CD8-positive, alpha-beta T cell (primary cell): ENCODE measurements at places on chromosomes 13 and 19.

DNA sequence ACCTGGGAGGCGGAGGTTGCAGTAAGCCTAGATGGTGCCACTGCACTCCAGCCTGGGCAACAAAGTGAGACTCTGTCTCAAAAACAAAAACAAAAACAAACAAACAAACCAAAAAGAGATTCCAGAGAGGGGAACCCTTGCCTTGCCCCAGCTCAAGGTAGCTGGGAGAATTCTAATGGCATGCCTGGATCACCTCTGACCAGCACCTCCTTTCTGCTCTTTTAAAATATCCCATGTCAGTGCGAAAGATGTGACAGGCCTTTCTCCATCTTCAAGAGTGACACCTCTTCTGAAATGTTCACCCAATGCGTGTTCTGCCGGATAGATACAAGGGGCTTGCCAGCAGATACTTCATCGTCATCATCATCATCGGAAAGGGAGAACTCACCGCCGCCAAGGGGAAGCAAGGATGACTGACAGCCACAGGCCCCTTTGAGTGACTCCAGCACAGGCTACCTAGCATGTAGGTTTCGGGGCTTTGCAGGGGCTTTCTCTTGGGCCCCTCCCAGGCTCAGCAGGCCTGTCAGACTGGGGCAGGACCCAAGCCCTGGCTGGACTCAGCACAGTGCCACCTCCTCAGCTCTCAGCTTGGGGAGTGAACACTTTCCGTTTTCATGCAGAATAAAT lies 18.9 kb upstream of the LRP3 start:
- DNase-seq = no peak

DNA sequence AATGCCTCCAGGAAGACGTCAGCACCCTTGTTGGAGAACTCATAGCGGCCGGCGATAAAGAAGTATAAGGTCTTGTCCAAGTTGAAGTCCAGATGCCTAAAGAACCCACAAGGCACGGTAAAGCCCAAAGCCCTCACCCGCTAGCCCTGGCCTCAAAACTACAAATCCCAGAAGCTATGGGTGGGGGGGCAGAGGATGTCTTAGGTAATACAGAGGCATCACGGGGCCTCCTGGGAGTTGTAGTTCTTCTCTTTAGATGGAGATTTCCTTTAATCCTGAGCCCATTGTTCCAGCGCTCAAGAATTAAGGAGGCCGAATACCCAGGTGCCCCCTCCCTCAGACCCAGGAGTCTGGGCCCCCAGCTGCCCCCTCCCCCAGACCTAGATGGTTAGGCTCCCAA lies 10.8 kb downstream of the GYS1 start:
- no peak for DNase-seq

DNA sequence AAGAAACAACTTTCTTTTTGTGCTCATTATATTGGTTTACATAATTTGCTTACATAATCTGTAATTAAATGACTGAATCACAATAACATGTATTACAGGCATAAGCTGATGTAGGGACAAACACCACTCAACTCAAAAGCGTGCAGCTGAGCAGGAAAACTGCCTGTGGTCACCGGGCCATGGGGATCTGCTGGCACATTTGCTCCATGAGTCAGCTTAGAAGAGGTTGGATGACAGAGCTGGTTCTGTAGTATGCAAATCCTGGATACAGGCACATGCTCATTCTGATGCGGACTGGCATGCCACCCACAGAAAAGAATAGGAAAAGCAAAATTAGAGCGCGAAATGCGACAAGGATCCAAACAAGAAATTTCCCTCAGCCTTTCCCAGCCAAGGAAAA lies 128.6 kb downstream of the USP12 start:
- no peak for DNase-seq

GRCh38 chr13:20699715-20700114 lies 3.8 kb upstream of the IL17D start:
- DNase-seq = no peak

DNA sequence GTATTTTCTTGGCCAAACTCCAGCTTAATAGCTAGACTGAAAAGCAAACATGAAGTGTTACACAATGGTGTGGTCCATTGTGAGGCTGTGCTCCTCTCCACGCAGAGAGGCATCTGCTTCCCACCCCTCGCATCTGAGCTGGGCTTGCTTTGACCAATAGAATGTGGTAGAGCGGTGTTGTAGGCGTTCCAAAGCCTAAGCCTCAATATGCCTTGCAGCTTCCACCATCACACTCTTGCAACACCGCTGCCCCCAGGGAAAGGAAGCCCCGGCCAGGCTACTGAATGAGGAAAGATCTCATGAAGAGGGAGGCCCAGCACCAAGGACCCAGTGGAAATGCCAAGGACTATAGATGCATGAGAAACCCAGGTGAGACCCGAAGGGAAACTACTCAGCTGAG lies 9.4 kb downstream of the FLT1 start:
- DNase-seq = no peak

GRCh38 chr19:31109636-31110035 lies 239.6 kb downstream of the TSHZ3 start:
- no peak for DNase-seq

DNA sequence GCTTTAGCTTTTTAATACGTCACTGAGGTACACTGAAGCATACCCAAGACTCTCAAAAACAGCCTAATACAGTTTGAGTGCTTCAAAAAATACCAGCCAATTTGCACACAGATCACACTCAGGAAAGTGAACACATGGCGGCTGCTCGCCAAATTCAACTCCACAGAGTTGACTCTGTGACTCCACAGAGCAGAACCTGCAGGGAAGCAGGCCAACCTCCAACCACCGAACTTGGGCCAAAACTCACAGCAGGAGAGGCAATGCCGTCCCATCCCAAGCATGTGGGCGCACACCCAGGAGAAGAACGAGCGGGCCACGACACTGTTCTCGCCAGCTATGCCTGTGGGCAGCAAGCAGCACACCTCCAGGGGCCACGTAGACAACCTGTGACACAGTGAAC lies 21.1 kb downstream of the ELL start:
- no peak for DNase-seq

DNA sequence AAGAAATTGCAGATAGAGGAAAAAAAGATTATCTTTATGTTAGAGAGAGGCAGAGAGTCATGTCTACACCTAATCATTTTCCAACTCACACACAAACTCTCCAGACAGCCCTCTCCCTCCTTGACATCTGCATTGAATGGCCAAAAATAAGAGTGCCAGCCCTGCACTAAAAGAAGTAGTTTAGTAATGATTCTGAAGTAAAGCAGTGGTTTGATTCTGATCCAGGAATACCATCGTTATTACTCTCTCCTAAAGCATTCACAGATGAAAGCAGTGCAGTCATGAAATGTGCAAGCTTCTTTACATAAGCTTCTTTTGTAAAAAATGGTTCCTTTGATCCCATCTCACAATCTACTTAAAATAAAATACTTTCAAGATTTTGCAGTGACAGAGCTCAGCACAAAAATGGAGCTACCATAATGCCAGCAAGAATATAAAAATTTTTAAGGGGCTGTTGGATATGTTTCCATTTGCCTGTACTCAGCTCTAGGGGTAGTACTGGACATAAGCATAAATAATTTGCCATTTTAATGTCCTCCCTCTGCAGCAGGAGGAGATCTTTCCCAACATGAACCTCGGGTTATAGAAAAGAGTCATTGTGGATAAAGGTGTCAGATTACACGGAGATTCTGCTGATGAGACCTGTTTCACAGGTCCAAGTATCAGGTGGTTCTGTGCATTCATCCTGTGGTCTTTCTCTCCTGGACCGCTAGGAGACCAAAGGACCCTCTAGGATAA lies 406.3 kb downstream of the DCT start:
- no peak for DNase-seq
